ENCODE measurements at places on chromosomes 1 and 21.

- no peak for DNase-seq
Observed at GRCh38 chr1:6308449-6308848, 47.6 kb upstream of the GPR153 start.

DNA sequence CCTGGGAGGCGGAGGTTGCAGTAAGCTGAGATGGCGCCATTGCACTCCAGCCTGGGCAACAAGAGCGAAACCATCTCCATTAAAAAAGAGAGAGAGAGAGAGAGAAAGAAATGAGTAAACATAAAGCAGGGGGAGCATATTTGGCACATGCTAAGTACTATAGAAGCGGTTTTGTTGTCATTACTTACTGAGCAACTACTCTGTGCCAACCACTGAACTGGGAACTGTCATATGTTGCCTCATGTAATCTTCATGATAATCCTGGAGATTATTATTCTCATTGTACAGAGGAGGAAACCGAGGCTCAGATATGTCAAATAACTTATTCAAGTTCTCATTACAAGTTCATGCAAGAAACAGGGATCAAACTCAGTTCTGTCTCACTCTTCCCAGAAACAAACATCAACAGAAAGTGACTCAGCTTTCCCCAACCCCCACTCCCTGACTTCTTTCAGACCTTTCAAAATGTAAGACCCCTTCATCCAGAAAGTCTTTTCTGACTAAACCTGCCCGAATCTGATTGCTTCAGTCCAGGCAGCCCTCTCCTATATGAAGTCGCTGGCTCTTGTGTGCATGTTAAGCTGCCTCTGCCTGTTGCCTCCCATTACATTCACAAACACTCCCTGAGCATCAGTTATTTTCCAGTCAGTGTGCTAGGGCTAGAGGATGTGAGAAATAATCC lies 23.5 kb downstream of the LAMB3 start:
- no peak for DNase-seq

GRCh38 chr1:30419831-30420230 lies 303.6 kb downstream of the MATN1 start:
- no peak for DNase-seq

GRCh38 chr1:84352298-84353106 lies 45.8 kb upstream of the DNASE2B start:
- no peak for DNase-seq

DNA sequence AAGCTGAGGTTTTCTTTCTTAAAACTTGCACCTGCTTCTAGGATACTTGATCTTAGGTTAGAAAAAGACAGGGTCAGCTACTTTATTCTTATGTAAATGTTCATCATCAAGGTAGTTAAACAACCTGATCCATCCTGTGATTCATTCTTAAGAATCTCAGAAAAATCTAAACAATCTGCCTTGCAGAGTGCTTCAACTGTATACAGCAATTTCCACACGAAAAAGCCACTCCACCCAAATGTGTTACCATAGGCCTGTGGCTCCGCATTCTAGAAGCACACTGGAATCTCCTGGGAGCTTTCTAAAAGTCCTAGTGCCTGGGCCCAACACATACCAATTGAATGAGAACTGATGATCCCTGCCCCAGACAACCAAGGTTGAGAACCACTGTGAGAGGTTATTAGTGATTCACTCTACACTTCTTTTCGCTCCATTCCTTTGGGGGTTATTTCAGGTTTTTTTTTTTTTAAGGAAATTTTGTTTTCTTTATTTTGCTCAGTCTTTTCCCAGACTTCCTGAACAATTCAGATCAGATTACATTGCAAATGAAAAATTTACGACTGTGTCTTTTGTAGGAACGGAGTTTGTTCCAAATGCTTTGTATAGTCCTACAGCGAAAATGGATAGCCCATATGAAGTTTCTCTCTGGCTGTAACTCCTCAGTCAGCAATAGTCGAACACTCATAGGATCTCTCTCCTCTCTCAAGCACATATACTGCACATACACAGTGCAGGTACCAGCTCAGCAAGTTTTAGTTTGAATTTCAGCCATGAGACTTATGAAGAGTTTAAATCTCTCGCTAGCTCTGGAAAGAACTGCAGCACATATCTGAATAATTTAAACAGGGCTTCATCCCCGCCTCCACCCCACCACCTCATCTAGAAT lies 16.1 kb downstream of the SMYD2 start:
- DNase-seq: no peak

- DNase-seq: no peak
Observed at GRCh38 chr1:43998000-43998378, 6.6 kb downstream of the CCDC24 start.

- no peak for DNase-seq
Observed at GRCh38 chr1:63693944-63694571, 79.8 kb upstream of the ROR1 start.

GRCh38 chr1:37094302-37094701 lies 60.0 kb upstream of the GRIK3 start:
- DNase-seq: peak; percentile 77
